ENCODE measurements at places on chromosomes 7 and 10. TPM values are rescaled to one million over a fixed set of nuclear protein-coding genes. Genes with fewer than 3 reads are reported as not detected.
A peak's percentile ranks its signal among the peaks of the same experiment; 100 is the strongest.

DNA sequence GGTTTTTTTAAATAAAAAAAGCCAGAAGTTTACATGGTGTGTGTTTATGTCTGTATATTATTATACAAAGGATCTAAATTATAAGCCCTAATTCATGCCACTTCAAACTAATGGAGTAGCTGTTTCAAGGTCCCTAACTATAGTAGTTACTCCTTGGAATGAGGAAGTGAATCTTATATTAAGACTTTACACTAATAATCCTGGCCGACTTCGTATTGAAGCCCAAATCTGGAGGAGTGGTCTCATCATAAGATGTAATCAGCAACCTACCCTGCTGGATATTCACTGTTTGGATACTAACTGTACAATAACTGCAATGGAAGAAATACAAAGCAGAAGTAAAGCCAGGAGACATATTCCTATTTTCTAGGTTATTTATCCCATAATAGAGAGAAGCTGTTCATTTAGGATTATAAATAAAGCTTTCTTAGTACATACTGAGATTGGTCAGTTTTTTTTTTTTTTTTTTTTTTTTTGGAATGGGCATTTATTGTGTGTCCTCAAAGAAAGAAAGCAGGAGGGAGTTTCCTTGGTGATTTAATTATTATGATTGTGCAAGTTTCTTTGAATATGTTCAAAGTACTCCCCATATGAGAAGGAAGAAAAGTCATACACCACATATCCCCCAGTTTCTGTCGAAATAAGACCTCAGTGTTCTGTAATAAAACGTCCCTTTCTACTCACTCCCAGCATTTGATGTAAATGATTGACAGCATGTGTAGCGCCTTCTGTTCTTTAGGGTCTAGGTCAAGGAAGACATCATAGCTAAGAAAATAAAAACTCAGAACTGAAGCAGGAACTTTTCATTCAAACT, 397.8 kb downstream of the EXOC4 start:
- DNase-seq: no peak

The PGAM2 gene
- not detected for total RNA-seq

DNA sequence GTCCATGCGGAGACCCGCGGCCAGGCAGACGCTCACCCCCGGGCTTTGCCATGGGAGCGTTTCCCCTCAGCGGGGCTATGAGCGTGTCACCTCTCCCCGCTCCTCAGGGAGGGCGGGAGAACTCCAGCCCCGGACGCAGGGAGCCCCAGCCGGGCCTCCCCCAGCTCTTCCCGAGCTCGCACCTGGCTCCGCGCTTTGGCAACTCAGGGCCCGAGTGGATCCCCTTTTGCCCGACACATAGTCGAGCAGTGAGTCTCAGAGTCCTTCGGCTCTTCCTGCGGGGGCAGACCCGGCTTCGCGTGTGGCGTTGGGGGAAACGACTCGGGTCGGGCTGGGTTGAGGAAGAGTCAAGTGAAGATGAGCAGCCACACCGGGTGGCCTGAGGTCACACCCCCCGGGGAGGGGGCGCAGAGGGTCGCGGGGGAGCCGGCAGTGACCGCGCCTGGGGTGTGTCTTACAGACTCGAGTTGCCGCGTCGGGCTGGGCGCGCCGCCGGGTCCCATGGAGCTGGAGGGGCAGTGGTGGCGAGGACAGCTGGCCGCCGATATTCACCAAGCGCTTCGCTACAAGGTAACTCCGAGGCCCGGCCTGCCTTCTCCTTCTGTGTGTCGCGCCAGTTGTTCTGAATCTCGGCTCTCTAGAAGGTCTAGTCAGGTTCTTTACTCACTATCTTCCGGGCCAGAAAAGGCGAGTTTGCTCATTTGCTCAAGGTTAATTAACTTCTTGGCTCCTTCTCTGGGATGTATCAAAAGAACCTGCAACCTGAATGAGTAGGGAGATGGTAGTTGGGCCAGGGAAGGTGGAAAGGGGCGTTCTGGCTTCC, 721 bp downstream of the CCNJ start:
- DNase-seq: peak; percentile 53

The AGBL3 gene
- 2.4 TPM for total RNA-seq

DNA sequence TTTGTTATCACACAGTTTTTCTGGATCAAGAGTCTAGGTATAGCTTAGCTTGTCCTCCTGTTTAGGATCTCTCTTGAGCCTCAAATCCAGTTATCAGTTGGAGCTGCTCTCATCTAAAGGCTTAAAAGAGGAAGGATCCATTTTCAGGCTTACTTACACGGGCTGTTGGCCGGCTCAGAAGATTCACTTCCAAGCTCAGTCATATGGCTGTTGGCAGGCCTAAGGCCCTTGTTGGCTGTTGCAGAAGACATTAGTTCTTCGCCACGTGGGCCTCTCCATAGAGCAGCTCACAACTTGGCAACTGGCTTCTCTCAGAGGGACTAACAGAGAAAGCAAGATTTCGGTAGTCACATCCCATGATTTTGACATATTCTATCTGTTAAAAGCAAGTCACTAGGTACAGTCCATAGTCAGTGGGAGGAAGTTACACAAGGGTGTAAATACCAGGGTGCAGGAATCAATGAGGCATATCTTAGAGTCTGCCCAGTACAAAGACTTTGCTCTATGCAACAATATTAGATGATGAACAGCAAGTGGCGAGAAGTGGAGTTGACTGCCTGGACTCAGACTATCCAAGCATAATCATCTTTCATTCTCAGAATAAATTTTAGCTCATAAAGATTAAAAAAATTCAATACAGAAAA, 280.1 kb upstream of the MBL2 start:
- DNase-seq: no peak

The SPACDR gene
- total RNA-seq: 3.9 TPM

The IDE gene
- 92.1 TPM for total RNA-seq

DNA sequence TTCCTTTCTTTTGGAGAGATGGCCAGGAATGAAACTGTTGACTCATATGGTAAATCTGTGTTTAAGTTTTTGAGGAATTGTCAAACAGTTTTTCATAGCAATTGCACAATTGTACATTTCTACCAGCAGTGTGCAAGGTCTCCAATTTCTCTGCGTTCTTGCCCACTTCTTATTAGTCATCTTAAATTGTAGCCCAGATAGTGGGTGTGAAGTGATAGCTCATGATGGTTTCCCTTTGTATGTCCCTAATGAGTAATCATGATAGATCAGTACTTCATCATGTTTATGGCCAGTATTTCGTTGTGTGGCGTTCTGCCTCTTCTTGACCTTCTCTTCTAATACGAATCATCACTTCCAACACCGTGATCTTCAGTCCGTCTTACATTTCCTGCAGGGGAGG, 136.3 kb downstream of the DOCK1 start:
- no peak for DNase-seq

- no peak for DNase-seq
These were observed 38.1 kb upstream of the PIK3AP1 start for GRCh38 chr10:96758423-96758822.

DNA sequence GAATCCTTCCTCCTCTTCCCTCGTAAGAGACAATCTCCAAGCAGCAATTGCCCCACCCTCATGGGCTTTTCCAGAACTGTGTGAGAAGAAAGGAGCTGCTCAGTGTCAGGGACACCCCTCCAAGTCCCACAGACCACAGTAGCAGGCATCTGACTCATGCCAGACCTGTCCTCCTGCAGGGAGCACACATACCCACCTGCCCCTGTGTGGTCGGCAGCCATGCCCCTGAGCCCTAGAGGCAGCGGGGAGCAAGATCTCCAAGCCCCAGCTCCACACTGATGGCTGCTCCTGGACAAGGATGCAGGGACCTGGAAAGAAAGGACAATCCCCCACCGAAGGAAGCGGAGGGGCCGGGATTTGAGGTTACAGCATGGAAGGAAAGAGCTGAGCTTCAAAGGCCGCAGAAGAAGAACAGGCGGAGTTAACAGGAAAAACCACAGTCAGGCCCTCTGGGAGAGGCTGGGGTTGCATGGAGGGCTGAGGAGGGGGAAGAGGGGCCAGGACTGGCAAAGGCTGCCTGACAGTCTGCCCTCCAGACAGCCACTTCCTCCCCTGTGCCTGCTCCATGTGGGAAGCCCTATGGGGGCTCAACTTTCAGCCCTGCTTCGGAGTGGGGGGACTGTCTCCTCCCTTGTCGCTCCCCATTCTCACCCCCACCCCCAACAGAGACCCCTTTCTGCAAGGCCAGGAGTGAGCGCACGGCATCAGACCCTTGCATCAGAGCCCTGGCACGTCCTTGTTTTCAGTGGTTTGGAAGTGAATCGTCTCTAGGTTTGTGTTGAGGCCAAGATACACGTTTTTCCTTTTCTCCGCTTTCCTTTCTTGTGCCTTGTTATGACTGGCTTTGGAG, 46.8 kb downstream of the ASB13 start:
- no peak for DNase-seq

The RBAK gene
- 17.3 TPM for total RNA-seq

GRCh38 chr10:103696411-103697145, 158.8 kb downstream of the SH3PXD2A start:
- DNase-seq: peak; percentile 82

The VWDE gene
- 0.11 TPM for total RNA-seq

DNA sequence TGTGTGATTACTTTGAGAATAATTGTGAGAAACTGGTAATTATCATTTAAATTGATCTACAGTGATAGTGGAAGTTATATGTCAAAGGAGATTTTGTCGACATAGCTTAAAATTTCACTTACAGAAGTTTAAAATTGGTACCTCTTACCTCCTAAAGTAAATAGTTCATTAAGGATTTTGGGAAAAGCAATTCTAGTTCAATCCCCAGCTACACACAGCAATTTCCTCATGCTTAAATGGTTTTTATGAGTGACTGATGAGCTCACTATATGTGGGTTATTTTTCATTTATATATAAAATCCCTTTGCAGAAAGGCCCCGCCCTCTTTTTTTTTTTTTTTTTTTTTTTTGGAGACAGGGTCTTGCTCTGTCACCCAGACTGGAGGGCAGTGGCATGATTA, 12.7 kb downstream of the KMT2E start:
- no peak for DNase-seq

The COL17A1 gene
- not detected for total RNA-seq

- DNase-seq: no peak
These were observed 24.9 kb downstream of the MBL2 start for GRCh38 chr10:52747694-52748093.

DNA sequence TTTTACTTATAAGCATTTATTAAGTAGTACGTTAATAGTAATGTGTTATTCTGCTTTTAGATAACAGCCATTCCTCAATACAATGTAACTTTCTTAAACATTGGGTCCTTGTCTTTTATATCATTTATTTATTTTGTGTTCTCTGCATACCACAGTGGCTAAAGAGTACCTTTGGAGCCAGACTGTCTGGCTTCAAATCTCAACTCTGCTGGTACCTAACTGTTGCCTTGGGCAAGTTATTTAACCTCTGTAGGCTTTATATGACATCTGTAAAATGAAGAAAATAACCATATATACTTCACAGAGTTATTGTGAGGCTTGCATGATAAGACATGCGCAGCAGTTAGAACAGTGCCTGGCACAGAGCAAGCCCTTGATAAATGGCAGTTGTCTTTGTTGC, 397.6 kb downstream of the MDFIC start:
- no peak for DNase-seq

The GJC3 gene
- total RNA-seq: not detected

The DRGX gene
- total RNA-seq: not detected

- DNase-seq: no peak
These were observed 82.7 kb upstream of the PDZD8 start for GRCh38 chr10:117457932-117458331.

DNA sequence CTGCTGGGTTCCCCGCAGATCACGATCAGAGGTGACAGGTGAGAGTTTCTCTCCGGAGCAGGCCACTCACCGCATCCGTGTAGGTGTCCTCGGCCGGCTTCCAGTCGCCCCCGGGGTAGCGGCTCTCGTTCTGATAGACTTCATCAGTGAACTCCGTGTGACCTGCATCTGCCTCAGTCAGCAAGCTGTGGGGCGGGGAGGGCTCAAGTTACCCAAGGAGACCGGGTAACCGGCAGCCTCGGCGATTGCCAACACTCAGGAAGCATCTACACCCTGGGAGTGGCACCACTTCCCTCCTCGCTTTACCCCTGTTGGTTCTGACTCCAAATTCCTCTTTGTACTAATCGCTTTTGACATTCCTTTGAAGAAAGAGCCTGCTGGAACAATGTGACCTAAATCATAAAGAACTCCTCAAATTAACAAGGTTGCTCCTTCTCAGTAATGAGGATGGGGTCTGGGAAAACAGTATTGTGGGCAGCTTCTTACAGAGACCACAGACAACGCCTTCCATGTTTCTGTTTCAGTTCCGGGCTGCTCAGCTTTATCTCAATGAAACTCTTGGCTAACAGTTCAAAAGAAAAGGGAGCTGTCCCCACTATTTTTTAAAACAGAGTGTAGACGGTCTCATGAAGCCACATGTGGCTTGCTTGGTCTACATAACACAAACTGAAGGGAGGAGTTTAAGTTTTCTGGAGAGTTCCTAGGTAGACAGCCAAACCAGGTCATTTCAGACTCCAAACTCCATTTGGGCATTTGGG, 118.1 kb downstream of the MYOF start:
- no peak for DNase-seq

All from A673 (cell line).